ENCODE measurements at places on chromosomes 7 and 10.

GRCh38 chr7:24325708-24326107 lies 41.7 kb downstream of the NPY start:
- no peak for DNase-seq

DNA sequence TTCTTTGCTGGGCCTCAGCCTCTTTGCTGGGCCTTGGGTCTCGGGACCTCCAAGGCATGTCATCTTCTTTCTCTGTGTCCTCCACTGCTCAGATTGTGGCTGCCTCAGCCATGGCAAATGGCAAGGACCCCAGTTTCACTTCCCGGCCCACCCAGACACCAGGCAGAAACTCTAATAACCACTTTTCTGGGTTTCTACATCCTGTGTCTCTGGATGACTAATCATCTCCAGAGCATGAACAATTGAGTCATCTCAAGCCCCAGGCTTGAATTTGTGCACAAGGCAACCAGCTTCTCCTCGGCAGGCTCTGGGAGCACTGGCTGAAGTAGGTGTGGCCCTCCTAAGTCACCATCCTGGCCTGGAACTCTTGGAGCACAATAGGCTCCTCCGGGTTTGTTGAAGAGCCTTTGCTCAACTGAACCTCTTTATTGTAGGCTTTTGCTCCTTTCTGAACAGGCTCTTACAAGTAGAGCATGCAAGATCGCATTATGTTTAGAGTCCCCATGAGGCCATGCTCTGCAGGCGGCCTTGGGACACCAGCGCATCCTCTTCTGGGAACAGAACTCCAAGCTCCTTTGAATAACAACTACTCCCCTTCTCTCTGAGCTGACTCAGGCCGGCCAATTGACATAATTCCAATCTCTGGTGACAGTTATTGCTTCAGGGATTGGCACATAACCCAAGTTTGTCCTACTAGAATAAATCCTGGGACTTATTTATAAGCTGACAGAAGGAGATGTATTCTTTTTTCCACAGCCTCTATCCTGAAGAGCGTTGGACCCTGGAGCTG lies 218.1 kb downstream of the WDR11 start:
- DNase-seq = no peak

- DNase-seq = no peak
Observed at GRCh38 chr7:96887426-96887825, 117.9 kb upstream of the DLX6 start.

DNA sequence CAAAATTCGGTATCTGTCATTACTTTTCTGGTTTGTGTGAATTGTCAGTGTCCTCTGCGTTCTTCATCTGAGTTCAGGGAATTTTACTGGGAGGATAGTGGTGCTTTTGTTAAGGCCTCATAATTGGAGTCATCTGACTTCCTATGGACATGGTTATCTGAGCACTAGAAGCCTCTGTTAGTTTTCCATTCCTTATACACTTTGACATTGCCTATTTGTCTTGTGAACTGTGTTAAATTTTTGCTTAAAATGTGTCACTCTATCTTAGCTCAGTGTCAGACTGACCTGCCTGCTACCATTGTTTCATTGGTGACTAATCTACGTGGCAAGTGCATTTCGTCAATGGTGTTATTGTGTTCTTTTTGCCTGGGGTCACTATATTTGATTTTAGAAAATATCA lies 253.3 kb downstream of the SEMA3A start:
- peak; percentile 36 for DNase-seq

DNA sequence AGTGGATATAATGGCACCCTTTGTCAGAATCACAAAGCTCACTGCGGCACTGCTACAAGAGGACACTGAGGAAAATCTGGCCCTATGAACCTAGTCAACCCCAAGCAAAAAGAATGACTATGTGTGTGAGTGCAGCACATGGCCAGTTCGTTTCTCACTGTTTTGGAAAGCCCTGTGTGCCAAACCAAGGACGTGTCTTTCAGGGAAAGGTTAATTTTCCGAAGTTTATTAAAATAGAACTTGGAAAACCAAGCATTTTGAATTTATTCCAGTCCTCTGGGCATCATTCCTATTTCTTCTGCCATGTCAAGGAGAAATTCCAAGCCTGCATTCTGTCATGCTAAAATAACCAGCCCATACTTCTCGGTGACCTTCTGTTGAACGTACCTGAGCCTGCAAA lies 471.8 kb downstream of the PLXDC2 start:
- DNase-seq = no peak

DNA sequence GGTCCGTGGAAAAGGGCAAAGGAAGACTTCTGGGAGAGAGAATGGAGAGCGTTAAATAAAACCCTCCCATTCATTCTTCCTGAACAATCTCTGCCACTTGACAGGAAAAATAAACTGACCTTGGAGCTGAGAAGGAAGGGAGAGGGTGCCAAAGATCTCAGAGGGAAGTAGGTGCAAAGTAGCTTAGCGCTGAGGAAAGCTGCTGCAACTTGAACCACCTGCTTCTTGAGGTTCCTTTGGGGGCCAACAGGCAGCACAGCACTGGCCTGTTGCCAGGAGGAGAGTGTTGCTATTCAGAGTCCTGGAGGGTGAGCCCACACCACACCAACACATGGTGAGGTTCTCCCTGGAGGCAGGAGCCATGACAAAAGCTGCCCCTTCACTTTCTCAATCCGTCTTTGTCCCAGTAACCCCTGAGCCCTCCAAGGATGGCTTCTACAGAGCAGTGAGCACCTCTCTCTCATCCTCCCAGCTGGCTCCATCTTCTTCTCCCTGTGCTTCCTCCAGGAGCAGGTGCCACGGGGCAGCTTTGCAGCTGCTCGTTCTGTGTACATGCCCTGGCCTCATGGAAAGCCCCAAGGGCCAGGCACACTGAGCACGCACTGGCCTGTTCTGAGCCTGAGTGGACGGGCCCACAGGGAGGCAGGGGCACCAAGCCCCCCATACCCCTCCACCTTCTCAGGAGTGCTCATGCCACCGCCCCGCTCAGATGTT lies 101.3 kb downstream of the STRA8 start:
- peak; percentile 1 for DNase-seq

GRCh38 chr10:4181621-4182049 lies 396.6 kb upstream of the KLF6 start:
- no peak for DNase-seq

DNA sequence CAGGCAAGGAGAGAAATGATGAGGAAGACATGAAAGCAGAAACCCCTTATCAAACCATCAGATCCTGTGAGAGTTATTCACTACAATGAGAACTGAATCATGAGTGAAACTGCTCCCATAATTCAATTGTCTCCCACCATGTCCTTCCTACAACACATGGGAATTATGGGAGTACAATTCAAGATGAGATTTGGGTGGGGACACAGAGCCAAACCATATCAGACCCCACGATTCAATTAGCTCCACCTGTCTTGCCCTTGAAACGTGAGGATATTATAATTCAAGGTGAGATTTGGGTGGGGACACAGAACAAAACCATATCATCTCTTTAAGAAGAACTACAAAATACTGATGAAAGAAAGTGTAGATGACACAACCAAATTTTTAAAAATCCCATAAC lies 128.9 kb downstream of the IMMP2L start:
- no peak for DNase-seq

DNA sequence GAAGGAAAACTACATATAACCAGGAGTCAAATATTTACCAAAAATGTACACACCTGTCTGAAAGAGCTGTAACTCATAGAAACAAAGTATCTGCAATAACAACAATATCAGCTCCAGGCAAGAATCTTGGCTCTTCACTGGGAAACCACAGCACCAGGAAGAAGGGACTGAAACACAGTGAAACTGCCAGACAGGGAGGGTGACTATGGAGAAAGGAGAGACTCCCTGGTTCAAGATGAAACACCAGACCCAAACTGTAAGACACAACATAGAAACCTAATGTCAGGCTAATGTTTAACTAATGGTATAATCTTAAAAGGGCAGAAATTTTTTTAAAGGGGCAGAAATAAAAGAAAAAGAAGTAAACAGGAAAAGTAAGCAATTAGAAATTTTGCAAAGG lies 11.5 kb upstream of the TAS2R39 start:
- no peak for DNase-seq

DNA sequence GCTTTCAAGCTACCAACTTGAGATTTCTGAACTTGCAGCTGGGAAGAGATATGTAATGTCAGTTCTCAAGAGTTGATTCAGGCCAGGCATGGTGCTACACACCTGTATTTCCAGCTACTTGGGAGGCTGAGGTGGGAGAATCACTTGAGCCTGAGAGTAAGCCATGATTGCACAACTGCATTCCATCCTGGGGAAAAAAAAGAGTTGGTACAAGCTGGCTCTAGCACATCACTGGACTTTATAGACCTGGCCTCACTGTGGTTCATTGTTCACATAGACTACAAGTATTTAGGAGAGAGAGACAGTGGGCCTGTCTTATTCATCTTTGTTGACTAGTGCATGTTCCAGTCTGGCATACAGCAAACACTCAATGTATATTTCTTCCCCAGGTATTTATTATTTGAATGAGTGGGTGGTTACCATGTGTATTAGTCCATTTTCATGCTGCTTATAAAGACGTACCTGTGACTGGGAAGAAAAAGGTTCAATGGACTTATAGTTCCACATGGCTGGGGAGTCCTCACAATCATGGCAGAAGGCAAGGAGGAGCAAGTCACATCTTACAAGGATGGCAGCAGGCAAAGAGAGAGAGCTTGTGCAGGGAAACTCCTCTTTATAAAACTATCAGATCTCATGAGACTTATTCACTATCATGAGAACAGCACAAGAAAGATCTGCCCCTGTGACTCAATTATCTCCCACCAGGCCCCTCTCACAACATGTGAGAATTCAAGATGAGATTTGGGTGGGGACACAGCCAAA lies 176.5 kb downstream of the PFKFB3 start:
- DNase-seq = no peak

DNA sequence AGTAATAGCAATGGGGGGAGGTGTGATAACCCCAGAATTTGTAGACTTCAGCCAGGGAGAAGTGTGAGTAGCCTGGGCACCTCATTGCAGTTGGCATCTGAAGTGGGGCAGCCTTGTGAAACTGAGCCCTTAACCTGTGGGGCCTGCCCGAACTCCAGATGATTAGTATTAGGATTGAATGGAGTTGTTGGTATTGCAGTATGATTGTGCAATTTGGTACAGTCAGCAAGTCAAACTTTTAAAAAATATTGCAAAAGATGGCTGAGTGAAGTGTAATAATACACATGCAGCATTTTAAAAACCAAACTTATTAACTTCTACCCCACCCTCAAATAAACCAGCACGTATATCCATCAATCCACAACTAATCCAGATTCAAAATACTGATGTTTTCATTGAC lies 9.3 kb downstream of the RBM33 start:
- DNase-seq = no peak

DNA sequence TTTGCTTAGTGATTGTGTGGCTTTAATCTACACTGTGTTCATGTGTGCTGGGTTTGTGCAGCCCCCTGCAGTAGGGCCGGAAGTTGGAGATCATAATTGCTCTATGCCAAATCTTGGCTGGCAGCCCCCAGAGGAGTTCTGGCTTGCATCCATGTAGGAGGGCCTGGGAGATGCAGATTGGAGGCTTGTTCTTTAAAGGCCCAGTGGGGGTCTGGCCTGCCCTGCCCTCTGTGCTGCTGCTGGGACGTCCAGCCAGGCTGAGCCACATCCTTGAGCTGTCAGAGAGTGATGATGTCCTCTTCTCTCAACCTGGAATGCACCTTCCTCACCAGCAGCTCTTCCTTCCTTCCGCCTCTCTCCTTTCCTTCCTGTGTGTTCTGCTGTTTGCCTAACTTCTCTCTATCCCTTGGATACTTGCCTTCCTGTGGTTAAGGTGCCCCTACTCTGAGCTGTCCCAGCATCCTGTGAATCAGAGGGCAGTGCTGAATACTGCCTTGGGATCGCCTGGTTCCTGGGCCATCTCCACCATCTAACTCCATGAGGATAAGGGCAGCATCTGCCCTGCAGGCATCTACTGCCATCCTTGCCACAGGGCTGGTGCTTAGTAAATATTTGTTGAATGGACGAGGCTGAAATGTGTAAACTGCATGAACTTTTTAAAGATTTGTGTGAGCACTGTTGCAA lies 30.2 kb downstream of the DOCK1 start:
- no peak for DNase-seq

GRCh38 chr7:87375662-87376435 lies 30.4 kb downstream of the CROT start:
- no peak for DNase-seq

DNA sequence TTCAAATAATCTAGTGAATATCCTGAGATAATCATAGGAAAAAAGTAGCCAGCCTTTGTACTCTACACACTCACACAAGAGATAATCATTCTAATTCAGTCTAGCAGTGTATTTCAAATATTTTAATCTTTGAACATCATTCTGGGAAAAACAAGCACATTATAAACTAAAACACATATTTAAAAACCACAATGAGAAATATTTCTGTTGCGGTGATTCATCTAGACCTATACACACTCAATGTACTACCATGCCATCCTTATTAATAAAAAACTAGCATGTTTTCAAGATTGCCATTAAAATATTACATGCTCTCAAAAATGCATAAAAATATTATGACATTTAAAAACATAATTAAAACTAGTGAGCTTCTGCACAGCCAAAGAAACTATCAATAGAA lies 11.8 kb downstream of the COG5 start:
- DNase-seq = no peak

DNA sequence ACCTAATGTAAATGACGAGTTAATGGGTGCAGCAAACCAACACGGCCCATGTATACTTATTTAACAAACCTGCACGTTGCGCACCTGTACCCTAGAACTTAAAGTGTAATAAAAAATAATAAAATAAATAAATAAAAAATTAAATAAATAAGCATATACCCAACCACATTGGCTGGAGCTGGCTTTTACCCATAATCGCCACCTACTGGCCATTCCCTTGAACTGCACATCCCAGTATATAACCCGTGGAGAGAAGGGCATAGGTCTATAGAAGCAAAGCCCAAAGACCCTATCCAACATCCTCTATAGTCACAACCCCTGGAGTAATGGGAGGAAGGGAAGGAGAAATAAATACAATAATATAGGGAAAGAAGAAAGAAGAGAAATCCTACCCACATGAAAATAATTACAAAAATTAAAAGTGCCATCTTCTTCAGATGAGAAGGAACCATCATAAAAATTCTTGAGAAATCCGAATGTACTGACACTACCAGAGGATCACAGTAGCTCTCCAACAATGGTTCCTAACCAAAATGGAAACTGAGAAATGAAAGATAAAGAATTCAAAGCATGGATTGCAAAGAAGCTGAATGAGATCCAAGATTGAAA lies 65.6 kb downstream of the TWIST1 start:
- no peak for DNase-seq

- no peak for DNase-seq
Observed at GRCh38 chr7:13849163-13849892, 140.1 kb downstream of the ETV1 start.

- DNase-seq = no peak
Observed at GRCh38 chr7:101093906-101094305, 8.6 kb downstream of the TRIM56 start.

GRCh38 chr10:63614371-63614891 lies 93.2 kb downstream of the REEP3 start:
- peak; percentile 48 for DNase-seq

GRCh38 chr7:109745677-109746410 lies 1176.2 kb downstream of the DNAJB9 start:
- no peak for DNase-seq
